ENCODE measurements at places on chromosomes 1 and 21.

- no peak for DNase-seq
These were observed 32.0 kb downstream of the DNAJC6 start for GRCh38 chr1:65341381-65341780.

- DNase-seq = no peak
These were observed 819.9 kb downstream of the BRINP3 start for GRCh38 chr1:189657715-189658114.

DNA sequence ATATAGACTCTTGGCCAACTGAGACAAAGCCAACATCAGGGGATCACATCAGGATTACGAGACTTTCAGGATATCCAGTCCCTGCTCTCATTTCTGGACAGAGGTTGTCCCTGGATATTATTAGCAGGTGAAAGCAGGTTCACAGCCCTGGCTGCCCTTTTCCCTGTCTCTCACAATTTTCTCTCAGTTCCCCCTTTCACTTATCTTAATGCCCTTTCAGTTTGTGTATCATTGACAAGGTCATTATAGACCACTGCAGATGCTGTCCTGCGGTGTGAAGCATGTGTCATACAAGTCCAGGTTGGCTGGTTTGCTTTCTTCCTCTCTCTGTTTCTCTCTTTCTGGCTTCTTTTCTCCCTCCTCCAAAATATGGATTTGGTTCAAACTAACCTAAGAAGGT, 2.1 kb upstream of the KLHDC9 start:
- no peak for DNase-seq

DNA sequence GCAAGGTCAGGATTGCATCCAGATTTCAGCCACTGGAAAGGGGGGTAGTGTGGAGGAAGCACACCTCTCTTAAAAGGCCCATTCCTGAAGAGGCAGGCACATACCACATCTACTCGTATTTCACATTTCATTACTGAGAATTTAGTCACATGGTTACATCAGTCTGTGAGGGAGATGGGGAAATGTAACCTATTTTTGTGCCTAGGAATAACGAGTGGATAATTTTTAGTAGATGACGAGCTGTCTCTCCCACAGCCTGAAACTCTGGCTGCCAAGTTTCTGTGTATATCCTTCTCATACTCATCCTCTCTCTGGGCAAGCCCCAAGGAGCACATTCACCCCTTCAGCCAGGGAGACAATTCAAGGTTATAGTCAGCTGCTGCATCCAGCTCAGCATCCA, 10.3 kb upstream of the C21orf91 start:
- DNase-seq = no peak

- no peak for DNase-seq
These were observed 56.6 kb upstream of the CASZ1 start for GRCh38 chr1:10852998-10853520.

DNA sequence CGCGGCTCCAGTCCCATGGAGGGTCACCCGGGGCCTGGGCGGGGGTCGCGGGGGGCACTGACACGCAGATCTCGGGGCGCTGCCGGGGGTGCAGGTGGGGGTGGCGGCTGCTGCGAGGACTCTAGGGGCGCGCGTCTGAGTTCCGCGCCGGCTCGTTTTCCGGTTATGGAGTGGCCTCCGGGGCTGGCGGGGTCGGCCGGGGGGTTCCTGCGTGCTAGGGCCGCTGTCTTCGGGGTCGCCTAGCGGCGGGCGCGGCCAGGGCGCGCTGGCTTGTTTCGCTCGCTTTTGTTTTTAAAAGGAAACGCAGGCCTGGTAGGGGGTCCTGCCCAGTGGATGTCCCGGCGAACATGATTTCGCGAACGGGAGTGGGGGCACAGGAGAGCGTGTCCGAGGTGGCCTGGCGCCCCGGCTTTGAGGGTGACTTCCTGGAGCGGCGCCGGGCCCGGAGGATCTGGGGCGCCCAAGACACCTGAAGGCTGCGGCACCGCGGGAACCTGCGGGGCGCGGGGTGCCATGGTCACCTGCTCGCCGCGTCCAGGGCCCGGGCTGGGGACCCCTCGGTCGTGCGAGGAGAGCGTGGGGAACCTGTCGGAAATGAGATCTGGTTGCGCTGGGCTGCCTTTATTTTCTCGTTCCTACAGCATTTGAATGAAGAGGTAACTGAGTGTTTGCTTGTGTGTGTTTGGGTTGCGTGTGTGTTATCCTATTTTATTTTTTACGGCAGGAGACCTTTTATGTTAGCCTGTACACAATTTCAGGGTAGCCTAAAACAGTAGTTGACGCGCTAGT, 618 bp downstream of the ETS2 start:
- DNase-seq = peak; percentile 12
